ENCODE measurements at places on chromosomes 1 and 21.

GRCh38 chr1:20184481-20184900 lies 1.4 kb upstream of the UBXN10 start:
- DNase-seq = no peak

DNA sequence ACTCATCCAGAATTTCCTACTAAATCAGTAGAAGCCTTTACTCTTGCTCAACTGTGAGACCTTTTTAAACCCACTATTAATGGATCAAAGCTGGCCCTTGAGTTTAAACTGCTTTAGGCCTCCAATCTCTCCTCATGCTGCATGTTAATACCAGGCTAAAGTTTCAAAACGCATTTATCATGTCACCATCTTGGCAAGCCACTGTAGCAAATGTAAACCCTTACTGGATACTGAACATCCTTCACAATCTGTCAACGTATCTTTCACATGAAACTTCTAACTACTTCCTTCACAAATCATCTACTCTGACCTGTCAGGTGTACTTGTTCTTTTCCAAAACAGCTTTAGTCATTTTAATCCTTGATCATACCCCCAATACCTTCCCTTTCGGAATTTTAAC lies 3.0 kb downstream of the PAXBP1 start:
- no peak for DNase-seq

DNA sequence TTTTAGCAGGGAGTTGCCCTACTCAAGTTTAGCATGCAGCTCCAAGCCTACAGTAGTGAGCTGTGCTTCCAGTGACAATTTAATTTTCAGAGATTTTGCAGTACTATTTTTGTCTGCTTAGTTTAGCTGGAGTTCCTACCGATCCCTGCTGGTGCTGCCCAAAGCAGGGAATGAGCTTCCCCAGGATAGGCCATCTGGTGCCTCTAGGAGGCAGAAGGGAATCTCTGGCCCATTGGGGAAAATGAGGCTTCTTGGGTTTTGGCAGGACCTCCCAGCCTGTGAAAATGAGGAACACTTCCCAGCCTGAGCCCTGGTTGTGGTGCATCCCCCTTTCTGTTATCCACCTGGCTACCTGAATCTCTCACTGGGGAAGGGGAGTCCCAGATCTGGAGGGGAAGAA lies 149.2 kb downstream of the RASAL2 start:
- no peak for DNase-seq

DNA sequence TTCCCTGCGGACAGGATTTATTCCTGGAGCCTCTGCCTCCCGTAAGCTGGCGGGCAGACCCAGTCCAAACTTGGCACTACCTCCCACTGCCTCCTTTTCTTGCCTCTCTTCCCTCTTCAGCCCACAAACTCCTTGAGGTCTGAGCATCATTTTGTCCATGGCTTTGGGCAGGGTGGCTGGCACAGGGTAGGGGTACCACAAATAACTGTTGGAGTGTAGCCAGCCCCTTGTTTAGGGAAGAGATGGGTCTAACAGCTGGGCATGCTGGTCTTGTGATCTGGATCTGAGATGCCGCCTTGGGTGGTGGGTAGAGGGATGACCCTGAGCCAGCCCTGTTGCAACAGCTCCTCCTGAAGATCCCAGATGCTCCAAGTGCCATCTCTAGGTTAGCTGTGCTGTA lies 71.4 kb upstream of the CLDN14 start:
- DNase-seq = no peak

DNA sequence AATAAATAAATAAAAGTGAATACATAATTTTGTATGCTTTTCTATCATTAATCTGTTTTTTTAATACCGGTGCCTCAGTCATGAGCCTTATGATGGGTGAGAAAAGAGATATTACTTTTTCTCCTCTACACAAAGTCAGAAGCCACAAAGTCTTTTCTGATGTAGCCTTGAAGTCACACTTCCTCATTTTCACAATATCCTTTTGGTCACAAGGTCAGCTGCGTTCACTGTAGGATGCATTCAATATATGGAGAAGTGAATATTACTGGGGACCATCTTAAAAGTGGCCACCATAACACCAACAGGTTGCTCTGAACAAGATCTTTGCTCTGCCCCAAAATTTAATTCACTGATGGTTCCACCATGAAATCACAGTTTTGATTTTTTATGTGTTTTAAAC lies 83.3 kb upstream of the TNR start:
- DNase-seq = no peak

- DNase-seq = no peak
Measured at GRCh38 chr21:38097789-38098188, 159.0 kb upstream of the KCNJ15 start.

DNA sequence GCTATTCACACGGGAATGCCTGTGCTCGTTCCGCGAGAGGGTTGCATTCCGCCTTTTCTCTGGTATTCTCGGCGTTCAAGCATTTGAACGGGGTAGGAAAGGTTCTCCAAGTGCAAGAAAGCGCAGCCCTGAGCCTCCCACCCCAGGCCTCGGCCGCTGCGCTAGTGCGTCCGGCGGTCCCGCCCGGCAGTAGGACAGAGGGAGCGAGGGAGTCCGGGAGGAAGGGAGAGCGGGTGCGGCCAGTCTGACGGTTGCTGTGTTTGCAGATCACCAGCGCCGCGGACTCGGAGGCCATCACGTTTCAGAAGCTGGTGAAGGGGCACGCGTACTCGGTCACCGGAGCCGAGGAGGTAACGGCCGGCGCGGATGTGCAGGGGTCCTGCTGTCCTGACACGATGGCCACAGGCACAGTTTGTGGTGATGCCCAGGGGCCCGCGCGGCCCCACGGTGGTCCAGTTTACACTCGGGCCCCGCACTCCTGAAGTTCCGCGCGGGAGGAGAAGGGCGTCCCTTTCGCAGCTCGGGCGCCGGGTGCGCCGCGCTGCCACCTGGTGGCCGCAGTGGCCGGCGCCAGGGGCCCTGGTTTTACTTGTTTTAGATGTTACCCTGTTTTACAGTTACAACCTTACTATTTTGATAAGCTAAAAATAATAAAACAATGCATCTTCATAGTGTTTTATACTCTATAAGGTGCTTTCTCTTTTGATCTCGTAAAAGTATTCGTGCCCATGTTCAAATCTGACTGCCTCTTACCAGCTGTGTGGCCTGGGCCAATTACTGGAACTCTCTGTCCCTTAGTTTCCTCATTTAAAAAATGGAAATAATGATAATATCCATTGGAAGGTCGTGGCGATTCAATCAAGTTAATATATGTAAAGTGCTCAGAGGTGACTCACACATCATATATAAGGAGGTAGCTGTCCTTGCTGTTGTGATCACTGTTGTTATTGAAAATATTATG lies 36.7 kb downstream of the CAPN2 start:
- peak; percentile 76 for DNase-seq

DNA sequence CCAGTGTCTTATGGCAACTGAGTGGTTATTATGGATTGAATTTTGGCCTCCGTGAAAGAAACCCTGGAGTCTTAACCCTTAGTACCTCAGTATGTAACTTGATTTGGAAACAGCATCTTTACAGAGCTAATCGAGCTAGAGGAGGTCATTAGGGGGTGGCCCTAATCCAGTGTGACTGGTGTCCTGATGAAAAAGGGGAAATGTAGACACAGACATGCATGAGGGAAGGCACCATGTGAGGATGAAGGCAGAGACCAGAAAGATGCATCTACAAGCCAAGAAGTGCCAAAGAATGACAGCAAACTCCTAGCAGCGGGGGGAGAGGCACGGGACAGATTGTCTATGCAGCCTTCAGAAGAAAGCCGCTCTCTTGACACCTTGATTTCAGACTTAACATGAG lies 14.7 kb downstream of the DOP1B start:
- no peak for DNase-seq

- DNase-seq = no peak
Measured at GRCh38 chr1:115098979-115099692, 9.8 kb upstream of the TSPAN2 start.

DNA sequence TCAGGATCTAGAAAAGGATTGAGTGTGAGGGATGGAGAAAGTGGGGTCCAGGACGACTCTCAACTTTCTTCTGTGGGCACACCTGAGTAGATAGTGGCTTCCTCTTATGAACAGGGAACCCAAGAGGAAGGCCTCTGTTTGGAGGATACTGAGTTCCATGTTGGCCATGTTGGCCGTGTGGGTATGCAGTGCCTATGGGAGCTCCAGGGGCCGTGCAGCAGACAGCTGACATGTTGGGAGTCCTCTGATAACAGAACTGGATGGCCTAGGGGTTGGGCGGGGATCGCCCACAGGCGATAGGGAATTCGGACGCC lies 43.0 kb downstream of the TMEM53 start:
- DNase-seq = no peak

- no peak for DNase-seq
Measured at GRCh38 chr1:172599912-172600311, 59.0 kb upstream of the FASLG start.

GRCh38 chr21:35252831-35253230 lies 203.7 kb upstream of the RUNX1 start:
- no peak for DNase-seq

GRCh38 chr21:36626791-36627190 lies 72.1 kb upstream of the SIM2 start:
- DNase-seq = no peak

Data from left lung (tissue), 14 donors.